ELF-1 (cell line): ENCODE measurements at places on chromosomes 5 and 9.

- DNase-seq = no peak
Measured at GRCh38 chr5:144913661-144914060, 743.0 kb downstream of the KCTD16 start.

GRCh38 chr9:29126783-29127182 is 1553.5 kb upstream of the C9orf72 start:
- no peak for DNase-seq

- no peak for DNase-seq
Measured at GRCh38 chr9:83061990-83062650, 822 bp downstream of the RASEF start.

DNA sequence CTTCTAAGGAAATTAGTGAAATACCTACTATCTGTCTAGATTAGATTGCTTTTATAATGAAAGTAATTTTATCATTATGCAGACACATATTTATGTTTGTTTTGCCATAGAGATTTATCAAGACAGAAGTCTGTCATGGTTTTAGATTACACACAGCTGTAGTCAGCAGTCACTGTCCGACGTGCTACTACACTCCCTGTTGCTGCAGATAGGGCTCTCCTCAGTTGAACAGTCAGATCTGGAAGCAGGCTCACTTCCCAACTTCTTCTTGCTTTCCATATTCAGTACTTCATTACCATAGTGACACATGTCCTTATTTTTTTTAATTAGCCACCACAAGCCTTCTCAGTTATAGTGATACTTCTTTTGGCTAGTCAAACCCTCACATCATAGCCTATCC is 329.9 kb upstream of the ITGA1 start:
- no peak for DNase-seq

DNA sequence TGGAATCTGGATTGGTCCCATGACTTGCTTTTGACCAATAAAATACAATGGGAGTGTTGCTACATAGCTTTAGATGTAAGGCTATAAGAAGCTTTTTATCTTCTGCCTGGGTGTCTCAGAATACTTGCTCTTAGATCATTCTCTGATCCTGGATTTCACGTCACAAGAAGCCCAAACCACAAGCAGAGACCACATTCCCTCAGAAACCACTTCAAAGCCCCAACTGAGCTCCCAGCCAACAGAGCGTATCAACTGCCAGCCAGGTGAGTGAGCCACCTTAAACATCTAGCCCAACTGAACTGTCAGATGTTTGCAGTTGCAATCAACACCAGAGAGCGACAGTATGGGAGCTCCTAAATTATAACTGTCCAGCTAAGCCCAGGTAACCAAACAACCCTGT is 687.1 kb downstream of the TLE1 start:
- DNase-seq = peak; percentile 20

DNA sequence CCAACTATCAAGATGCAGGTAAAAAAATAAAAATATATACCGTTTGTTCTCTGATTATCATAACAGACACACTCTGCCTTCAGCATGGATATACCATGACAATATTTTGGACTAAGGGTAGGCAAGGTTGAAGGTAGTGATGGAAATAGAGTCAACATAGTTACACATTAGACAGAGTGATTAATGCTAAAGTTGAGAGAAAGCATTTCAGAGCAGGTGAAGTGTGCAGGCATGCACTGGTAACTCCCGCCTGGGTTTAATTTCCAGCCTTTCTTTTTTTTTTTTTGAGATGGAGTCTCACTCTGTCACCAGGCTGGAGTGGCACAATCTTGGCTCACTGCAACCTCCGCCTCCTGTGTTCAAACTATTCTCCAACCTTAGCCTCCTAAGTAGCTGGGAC is 458.5 kb downstream of the TLR4 start:
- DNase-seq = no peak

- DNase-seq = no peak
Measured at GRCh38 chr5:95779611-95780010, 42.9 kb downstream of the GLRX start.

- no peak for DNase-seq
Measured at GRCh38 chr9:122991370-122991830, 42.1 kb upstream of the GPR21 start.

- no peak for DNase-seq
Measured at GRCh38 chr5:31523041-31523440, 8.9 kb downstream of the DROSHA start.

GRCh38 chr5:159802661-159803060 is 113.6 kb upstream of the ADRA1B start:
- DNase-seq = no peak

DNA sequence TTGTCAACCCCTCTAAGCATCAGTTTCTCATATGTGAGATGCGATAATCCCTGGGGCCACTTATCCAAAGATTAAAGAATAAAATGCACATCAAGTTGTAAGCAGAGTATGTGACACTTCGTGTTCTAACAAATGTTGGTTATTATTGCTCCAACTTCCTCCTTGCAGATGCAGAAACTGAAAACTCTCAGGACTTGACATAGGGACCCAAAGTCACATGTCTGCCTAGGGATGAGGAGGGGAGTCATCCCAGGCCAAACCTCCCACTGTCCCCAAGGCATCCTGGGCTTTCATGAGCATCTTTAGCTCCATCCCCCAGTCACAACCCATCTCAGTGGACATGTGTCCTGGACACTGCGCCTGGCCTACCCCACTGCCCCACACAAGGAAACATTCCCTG is 27.5 kb upstream of the SYK start:
- DNase-seq = no peak

DNA sequence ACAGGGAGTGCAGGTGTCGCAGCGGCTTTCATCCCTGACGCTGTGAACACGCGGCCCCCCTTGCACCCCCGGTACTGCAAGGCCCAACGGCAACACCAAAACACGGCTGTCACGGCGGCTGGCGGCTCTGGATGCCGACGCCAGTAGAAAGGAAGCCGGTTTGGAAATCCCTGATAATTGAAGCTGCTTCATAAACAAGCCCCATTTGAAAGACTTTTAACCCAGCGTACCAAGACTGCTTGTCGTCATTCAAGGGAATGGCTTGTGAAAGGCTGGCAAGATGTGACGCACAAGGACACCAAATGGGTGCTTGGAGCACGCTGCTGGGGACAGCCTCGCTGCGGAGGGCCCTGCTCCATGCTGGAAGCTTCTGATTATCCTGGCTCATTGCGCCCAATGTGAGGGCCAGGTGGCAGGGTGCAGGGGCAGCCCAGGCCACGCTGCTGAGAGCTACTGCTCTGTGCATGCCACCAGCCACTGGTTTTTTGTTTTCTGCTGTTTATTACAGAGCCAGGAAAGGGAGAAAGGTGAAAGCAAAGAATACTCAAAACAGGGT is 63.1 kb downstream of the GTF3C4 start:
- DNase-seq = no peak

- DNase-seq = peak; percentile 84
Measured at GRCh38 chr5:159097784-159098602, 1.7 kb downstream of the EBF1 start.

GRCh38 chr9:13532407-13532806 is 252.9 kb upstream of the MPDZ start:
- no peak for DNase-seq

GRCh38 chr9:138024131-138024530 is 146.5 kb downstream of the CACNA1B start:
- no peak for DNase-seq

- no peak for DNase-seq
Measured at GRCh38 chr9:116877072-116877471, 190.0 kb downstream of the TRIM32 start.

GRCh38 chr5:65100911-65101631 is 332.3 kb downstream of the CWC27 start:
- DNase-seq = peak; percentile 82

DNA sequence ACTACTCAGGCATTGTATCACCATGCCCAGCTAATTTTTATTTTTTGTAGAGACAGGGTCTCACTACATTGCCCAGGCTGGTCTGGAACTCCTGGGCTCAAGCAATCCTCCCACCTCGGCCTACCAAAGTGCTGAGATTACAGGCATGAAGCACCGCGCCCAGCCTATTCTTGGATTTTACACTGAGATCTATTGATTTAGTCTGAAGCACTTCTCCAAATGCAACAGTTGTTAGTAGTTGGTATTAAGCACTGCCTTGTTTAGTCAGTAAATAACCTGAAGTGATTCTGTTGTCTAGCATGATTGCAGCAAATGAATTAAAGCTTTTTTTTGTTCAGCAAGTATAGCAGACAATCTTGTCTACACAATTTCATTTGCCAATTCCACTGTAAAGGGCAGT is 8.9 kb upstream of the CCNB1 start:
- DNase-seq = no peak

GRCh38 chr9:114723931-114724330 is 41.9 kb upstream of the TEX48 start:
- DNase-seq = no peak

DNA sequence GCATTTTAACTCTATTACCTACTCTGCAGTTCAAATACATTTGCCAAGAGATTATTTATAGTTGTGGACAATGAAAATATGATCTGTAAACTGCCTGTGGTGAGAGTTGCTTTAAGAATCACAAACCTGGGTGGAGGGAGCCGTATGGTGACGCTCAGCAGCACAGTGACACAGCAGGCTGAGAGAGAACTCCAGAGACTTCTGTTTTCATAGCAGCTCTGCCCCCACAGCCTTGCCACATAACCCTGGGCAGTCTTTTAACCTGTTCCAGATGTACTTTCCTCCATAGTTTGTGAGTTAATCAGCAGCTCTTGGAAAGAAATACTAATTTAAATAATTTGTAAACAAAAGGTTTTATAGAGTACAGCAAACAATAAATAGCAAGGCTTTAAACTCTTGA is 450.5 kb downstream of the ELAVL2 start:
- DNase-seq = no peak

- no peak for DNase-seq
Measured at GRCh38 chr9:38281196-38281595, 111.3 kb upstream of the ALDH1B1 start.

GRCh38 chr5:53924392-53924791 is 364.0 kb downstream of the NDUFS4 start:
- DNase-seq = no peak

- DNase-seq = peak; percentile 39
Measured at GRCh38 chr5:157740229-157740610, 3.3 kb upstream of the LSM11 start.

- DNase-seq = no peak
Measured at GRCh38 chr5:96440185-96440538, 7.1 kb upstream of the PCSK1 start.

- peak; percentile 5 for DNase-seq
Measured at GRCh38 chr9:28951945-28952344, 1378.7 kb upstream of the C9orf72 start.

DNA sequence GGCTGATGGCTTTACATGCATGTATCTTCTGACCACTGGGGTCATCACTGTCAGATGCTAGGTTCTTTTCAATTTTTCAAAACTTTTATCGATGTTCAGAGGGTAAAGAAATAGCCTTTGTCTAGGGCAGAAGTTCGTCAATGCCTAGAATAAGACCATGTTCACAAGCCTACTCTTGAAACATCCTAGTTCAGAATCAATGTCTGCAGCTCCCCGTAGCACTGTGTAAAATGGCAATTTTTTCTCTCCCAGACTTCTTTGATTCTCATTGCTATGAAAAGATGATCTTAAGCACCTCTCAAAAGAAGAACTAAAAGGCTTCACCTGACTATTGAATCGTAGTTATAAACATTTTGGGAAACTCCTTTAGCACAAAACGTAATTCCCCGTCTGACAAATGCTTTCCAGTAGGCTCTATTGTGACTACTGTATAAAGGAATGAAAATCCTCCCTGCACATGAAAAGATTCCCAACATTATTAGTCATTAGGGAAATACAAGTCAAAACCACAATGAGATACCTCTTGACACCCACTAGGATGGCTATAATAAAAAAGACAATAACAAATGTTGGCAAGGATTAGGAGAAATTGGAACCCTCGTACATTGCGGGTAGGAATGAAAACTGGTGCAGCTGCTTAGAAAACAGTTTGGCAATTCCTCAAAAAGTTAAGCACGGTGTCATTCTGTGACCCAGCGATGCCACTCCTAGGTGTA is 263.5 kb downstream of the ARHGAP26 start:
- no peak for DNase-seq

DNA sequence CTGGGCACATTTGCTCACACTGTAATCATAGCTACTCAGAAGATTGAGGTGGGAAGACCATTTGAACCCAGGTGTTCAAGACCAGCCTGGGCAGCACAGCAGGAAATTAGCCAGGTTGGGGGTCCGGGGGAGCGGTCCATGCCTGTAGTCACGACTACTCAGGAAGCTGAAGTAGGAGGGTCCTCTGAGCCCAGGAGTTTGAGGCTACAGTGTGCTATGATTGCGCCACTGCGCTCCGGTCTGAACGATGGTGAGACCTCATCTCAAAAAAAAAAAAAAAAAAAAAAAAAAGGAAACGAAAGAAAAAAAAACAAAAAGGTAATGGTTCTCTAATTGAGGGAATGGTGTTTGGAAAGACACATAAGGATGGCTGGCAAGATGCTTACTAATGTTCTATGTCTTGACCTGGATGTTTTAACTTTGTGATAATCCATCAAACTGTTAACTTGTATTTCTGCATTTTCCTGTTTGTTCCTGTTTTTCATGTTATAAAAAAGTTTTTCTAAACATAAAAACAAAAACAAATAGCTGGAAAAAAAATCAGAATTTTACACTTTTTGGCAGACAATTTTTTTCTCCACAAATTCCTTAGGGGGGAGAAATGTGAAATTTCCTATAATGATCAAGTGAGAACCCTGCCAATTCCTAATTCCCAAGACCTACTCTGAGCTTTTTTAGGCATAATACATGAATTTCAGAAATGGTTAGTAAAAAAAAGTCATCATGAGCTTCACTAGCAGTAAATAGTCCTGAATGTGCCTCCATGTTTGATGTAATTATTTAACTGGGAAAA is 96.9 kb downstream of the DENND1A start:
- no peak for DNase-seq

GRCh38 chr5:138850865-138851435 is 24.2 kb downstream of the LRRTM2 start:
- DNase-seq = no peak

GRCh38 chr5:460273-460625 is 17.3 kb downstream of the EXOC3 start:
- no peak for DNase-seq

- DNase-seq = no peak
Measured at GRCh38 chr5:107948377-107948776, 277.6 kb upstream of the EFNA5 start.
